ENCODE measurements at places on chromosomes 7 and 10. TPM values are rescaled to one million over a fixed set of nuclear protein-coding genes. Genes with fewer than 3 reads are reported as not detected.

The GIMAP1 gene
- total RNA-seq = not detected

The TEX47 gene
- total RNA-seq = not detected

The PRKAR2B gene
- total RNA-seq = not detected

The CPA2 gene
- total RNA-seq = not detected

The KCNH2 gene
- under 0.01 TPM for total RNA-seq

The ADRB1 gene
- 7.9 TPM for total RNA-seq

The AKR1C4 gene
- total RNA-seq = not detected

The DPP6 gene
- not detected for total RNA-seq

The JCAD gene
- total RNA-seq = under 0.01 TPM

The NPSR1 gene
- not detected for total RNA-seq

The PVRIG gene
- total RNA-seq = not detected

The CALHM1 gene
- total RNA-seq = not detected

Measured in nasal cavity respiratory epithelium epithelial cell of viscerocranial mucosa (primary cell).